NCI-H82 (cell line): ENCODE measurements at places on chromosomes 4 and X.

DNA sequence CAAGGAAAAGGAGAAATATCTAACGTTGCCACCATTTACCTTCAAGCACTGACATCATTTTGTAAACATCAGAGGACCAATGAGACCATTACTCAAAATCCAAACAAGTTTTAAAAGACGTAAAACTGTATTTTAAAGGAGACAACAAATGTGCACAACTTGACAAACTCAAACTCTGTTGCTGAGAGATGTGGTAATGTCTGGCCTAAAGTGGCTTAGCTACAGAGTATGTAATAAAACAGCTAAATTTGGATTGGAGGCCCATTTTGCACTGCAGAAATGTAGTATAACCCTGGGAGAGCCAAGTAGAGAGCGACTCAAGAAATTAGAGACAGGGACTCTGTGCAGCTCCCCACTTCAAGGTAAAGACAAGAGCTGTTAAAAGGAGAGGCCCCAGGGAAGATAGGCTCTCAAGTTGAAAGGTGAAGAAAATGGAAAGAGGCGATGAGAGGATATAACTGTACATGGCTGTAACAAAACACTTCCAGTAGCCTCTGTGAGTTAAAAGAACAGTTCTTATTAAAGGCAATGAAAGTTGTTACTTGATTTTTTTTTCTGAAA is 20.3 kb downstream of the UNC5C start:
- no peak for DNase-seq

DNA sequence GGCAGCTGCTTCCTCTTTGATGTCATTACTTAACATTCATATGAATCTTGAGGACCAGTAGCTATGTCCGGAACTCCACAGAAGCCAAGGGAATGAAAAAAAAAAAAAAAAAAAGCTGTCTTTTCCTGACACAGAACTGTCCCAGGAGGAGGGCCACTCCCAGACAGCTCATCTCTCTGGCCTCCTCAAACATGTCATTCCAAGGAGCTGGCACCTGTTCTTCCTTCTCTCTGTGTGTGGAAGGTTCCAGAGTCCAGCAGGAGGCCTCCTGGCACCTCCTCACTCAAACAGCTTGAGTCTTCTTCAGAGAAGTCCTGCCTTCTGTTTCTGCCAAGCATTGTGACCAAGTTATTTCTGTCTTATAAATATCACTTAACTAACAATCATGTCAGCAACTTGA is 458.5 kb downstream of the AFF2 start:
- no peak for DNase-seq

GRCh38 chrX:109856974-109857373 is 123.9 kb upstream of the ACSL4 start:
- peak; percentile 33 for DNase-seq

DNA sequence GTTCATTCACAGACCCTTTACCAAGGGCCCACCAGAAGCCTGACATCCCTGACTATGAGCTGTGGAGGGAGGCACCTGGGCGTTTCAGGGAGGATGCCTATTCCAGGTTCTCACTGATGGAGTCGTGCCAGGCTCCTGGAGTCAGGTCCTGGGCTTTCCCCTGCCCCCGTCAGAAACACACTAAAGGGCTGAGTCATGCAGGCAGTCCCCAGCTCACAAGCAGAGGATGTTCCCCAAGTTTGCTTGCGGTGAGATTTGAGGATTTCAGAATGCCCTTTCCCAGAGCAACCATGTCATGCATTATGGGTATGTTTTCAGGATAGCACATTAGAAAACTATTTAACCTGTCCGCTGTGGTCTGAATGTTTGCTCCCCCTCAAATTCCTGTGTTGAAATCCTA is 45.2 kb downstream of the FHDC1 start:
- DNase-seq, result no peak

- DNase-seq, result no peak
These were observed 98.1 kb downstream of the MGST2 start for GRCh38 chr4:139763672-139764071.

DNA sequence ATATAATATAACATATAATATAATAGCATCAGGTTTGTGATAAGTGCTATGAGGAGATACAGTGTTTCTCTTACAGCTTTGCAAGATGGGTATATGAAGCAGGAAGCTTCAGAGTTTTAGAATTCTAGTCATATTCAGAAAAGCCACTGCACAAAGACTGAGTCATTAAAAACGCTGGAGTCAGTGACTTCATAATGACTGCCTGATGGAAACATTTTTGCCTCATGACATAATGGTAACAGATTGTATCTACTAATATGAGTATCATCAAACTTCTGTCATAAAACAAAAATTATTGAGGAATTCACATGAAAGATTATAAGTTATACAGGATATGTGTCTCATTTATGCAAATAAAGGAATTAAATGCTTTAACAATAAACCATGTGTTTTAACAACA is 46.8 kb downstream of the EPHA5 start:
- no peak for DNase-seq

DNA sequence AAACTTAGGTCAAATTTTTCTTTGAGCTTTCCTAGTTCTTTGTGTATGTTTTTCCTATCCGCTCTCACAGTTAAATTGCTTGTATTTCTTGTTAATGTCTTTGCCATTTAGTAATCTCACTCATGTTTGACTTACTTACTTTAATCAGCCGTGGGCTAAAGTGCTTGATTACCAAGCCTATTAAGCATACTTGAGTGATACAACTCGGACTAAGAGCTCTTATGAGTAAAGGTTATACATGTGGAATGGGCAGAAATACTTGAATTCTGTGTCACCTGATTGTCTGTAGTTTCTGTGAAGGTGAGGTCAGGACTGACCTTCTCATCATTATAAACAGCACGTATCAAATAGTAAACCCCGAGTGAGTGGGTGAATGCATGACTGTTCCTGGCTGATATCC is 664.5 kb downstream of the PDHA2 start:
- no peak for DNase-seq

DNA sequence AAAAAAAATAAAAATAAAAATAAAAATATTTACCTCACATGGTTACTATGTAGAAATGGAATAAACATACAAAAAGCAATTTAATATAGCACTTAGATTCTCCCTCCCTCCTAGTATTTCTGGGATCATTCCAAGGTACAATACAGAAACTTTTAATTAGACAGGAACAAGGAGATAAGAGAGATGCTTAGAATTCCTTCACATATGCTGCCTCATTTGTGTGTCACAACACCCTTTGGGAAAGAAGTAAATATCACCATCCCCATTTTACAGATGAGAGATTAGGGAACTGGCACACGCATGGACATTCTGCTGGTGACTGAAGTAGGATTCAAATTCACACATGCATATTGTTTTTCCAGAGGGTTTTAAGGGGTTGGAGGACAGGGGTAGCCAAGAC is 164.2 kb downstream of the APBB2 start:
- no peak for DNase-seq
